Kasumi-1 (cell line): ENCODE measurements at places on chromosomes 5 and 9.
A peak's percentile ranks its signal among the peaks of the same experiment; 100 is the strongest.

DNA sequence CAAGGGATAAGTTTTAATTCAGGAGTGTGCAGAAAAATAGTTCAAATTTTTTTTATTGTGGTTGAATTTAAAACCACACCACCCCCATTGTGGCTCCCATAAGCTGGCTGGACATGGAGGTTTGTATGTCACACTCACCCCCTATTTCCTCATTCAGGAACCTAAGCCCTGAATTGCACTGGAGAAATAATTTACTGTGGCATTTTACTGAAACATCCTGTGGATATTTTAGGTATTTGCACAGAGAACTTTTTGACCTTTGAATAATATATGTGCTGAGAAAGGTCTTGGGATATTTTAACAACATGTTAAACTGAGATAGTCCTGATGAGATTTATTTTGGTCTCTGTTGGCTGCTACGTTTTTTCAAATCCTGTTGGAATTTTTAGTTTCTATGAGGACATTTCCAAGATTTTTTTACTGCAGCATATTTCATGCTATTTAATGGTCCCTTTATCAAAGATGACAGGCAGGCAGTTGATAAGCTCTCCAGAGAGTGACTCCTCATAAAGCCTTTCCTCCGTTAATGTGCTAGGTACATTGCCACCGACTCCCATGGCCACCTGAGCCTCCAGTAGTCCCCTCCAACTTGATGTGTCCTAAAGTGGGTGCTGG lies 51.2 kb upstream of the PALM2AKAP2 start:
- DNase-seq, result no peak

- DNase-seq, result no peak
These were observed 14.8 kb upstream of the SMIM15 start for GRCh38 chr5:61177070-61177469.

- DNase-seq, result no peak
These were observed 60.1 kb upstream of the TGFBR1 start for GRCh38 chr9:99044827-99045226.

DNA sequence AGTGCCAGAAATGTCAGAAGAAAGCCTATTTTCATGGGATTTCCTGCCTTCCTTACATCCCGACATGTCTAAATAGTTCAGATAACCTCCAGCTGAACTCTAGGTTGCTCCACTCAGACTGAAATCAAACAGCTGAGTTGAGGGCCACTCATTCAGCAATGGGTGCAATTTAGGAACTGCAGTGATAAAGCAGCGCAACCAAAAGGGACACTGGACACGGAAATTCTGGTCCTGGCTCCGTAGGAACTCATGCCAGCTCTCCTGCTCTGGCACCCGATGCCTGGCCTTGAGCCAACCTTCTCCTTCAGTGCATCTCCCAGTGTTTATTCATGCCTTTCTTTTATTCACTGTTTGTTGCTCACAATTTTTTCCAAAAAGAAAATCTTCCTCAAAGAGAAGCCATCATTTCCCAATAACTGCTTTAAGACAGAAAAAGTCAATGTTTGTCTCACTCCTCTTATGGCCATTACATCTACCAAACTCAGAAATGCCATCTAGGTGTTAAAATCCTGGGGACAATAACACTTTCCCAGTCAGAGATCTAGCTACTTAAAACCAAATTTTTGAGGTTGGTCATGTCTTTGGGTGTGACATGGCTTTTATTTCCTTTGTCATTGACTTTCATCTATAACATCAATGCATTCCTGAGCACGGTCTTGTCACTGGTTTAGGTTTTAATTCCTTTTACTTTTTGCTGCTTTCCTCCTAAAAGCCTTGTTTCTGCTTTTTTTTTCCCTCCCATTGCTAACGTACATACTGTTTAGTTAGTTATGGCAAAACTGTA lies 126.9 kb downstream of the PDE4D start:
- DNase-seq, result no peak

GRCh38 chr9:74330487-74331214 lies 166.5 kb upstream of the RORB start:
- DNase-seq, result peak; percentile 35

GRCh38 chr5:122849771-122850170 lies 4.4 kb downstream of the SNX24 start:
- DNase-seq, result peak; percentile 50

- no peak for DNase-seq
These were observed 72.7 kb upstream of the ORM1 start for GRCh38 chr9:114250235-114250568.

- no peak for DNase-seq
These were observed 185.6 kb downstream of the DMAC1 start for GRCh38 chr9:7613931-7614330.

DNA sequence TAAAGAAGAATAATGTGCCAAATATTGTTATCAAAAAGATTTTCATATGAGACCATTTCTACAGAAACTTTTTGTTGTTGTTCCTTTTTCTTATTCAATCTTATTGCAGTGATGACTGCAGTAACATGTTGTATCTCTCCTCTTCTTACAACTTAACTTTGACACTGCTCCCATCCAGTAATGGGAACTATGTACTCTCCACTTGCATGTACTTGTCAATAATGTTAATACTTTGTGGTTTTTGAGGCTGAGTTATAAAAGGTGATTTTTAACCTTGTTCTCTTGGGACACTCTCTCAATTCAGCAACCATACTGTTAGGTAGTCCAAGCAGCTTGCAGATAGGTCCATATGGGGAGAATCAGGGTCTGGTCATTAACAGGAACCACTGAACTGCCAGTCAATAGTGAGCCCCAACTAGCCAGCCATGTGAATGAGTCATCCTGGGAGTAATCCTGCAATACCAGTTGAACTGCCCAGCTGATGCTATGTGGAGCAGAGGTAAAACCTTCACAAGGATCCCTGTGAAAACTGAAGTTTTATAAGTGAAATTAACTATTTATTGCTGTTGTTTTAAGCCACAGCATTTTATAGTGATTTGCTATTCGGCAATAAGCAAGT lies 199.6 kb upstream of the DAB2 start:
- DNase-seq, result no peak

- DNase-seq, result no peak
These were observed 418.5 kb upstream of the RGMB start for GRCh38 chr5:98354922-98355321.

- DNase-seq, result no peak
These were observed 11.5 kb downstream of the RGS3 start for GRCh38 chr9:113475031-113475430.

- DNase-seq, result no peak
These were observed 108.4 kb upstream of the LARP1 start for GRCh38 chr5:154646745-154647113.

DNA sequence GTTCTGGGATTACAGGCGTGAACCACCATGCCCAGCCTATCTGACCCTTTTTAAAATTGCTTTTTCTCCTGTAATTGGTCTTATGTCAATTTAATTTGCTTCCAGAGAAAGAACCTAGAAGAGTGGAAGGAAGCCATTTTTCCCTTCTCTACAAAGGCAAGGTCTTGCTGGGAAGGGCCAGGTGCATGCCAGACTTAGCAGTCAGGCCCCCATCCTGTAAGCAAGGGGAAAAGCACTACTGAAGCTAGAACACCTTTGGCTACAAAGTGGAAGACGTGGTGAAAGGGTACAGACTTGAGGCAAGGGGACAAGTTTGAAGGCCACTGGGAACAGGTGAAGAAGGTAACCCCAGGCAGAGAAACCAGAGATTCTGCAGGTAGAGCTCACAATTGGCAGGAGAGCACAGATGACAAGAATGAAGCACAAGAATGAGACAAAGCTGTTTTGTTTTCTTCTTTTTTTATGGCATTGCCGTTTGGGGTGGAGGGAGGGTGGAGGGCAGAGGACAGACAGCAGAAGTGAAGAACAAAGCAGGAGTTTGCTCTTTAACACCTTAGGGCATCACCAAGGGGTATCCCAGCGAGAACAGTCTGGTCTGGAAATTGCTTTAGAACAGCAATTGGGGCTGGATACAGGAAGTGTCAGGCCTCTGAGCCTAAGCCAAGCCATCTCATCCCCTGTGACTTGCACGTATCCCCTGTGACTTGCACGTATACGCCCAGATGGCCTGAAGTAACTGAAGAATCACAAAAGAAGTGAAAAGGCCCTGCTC lies 72.9 kb downstream of the SERINC5 start:
- no peak for DNase-seq

GRCh38 chr5:180586204-180586603 lies 5.1 kb downstream of the SCGB3A1 start:
- no peak for DNase-seq

DNA sequence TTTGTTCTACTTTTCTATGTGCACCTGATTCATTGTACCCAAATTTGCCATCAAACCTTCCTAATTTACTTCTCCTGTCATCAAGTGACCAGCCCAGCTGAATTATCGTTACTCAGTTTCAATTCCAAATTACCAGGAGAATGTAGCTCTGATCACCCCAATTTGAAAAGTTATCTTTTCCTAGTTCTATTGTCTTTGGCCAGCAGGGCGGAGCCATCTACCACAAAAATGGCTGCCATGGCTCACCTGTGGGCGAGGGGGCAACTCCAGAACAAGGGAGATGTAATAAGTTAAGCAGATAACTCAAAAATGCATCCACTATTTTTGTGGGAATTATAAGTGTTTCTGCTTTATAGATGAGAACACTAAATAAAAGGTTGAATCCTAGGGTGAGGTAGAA lies 133.8 kb upstream of the MOCS2 start:
- DNase-seq, result no peak

- DNase-seq, result no peak
These were observed 43.0 kb downstream of the IL31RA start for GRCh38 chr5:55894135-55894534.

DNA sequence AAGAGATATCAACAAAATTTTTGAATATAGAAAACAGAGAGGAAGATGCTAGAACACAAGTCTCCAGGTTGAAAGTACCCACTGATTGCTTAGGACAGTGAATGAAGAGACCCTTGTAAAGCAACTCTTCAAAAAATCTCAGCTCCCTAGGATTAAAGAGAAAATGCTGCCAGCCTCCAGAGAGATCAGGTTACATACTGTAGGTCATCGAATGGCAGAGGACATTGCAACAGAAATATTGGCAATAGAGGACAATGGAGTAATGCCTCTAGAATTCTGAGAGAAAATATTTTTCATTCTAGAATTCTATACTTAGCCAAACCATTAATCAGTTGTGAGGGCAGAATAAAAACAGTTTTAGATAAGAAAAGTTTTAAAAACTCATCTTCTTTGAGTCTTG lies 43.1 kb upstream of the ELL2 start:
- no peak for DNase-seq

DNA sequence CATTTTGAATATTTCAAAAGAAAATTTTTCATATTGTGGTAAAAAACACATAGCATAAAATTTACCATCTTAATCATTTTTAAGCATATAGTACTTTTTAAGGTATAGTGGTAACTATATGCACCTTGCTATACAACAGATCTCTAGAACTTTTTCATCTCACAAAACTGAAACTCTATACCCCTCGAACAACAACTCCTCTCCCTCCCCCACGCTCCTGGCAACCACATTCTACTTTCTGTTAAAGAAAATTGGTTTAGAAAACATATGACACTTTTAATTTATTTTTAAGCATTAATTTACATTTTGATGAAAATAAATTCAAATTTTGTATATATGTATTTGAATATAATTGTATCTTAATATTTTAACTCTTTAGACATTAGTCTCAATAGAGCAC lies 147.2 kb upstream of the EFNA5 start:
- no peak for DNase-seq

GRCh38 chr5:161387121-161387520 lies 159.4 kb downstream of the GABRB2 start:
- DNase-seq, result no peak

- no peak for DNase-seq
These were observed 73.0 kb downstream of the MRPS27 start for GRCh38 chr5:72246954-72247442.

- no peak for DNase-seq
These were observed 74.5 kb downstream of the PRELID2 start for GRCh38 chr5:145760660-145761059.
